ENCODE measurements at places on chromosomes 6 and 20.

GRCh38 chr20:38346247-38346651 is at the start of gene LBP:
LBP (plus strand) TSS chr20:38346482; CDS start chr20:38346517, 35 bp downstream.
- DNase-seq: no peak

DNA sequence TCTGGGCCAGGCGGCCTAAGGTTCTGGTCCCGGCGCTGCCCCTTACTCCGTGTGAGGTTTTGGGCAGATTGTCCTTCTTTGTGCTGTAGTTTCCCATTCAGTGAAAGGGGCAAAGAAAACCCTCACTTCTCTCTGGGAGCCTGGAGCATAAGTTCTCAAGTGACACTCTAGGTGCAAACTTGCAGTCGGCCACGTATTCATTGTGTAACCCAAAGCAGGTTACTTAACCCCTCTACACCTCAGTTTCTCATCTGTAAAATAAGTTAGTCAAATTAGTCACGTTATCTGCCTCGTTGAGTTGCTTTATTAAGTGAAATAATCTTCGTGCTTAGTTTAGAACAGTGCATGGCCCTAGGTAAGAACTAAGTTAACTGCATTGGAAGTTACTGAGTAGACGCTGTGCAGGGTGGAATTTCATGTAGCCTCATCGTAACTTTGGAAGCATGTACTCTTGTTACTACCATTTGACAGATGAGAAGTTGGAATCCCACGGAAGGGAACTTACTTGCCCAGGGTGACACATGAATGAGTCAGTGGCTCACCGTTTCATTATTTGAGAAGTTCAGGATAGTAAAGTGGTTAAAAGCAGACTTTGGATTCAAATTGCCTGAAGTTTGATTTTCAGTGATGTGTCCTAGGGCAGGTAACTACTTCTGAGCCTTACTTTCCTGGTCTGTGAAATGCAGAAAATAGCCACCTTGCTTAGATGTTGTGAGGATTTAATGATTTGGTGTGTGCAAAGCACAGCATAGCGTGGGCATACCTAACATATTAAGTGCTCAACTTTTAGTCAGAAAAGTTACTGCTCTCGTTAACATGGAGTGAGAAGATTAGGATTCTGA is 556 bp upstream of the MROH8 start:
- DNase-seq: no peak

DNA sequence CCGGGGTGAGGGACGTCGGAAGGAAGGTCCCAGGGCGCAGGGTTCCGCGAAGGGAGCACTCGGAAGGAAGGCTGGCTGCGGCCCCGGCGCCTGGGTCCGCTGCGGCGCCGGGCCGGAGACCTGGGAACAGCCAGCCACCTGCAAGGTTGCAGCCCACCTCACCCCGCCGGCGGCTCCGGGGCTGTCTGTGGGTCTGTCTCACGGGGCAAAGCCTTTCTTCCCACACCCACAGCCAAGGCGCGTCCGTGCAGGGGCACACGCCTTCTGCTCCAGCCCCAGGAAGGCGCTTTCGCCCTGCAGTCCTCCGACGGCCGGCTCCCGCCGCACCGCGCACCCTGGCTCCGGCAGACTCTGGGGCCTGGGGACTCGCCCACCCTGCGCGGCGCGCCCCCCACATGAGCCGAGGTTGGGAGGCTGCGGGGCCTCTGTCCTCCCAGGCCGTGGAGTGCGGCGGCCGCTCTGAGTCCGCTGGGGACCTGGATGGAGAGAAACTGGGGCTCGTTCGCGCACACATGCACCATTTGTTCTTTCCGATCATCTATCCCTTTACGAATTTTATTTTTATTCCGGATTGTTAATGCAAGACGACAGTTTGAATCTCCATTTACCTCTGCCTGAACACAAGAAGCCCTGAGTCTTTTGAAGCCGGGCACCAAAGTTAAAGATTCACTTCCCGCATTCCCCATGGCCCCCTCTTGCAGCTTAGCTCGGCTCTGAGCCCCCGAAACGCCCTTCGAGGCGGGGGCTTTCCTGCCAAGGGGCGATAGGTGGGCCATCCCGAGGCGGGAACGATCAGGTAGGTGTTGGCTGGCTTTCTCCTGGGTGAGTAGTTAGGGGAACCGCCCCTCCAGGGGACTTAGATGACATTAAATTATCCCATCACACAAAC is 4.5 kb upstream of the FOXC1 start:
- DNase-seq: no peak

DNA sequence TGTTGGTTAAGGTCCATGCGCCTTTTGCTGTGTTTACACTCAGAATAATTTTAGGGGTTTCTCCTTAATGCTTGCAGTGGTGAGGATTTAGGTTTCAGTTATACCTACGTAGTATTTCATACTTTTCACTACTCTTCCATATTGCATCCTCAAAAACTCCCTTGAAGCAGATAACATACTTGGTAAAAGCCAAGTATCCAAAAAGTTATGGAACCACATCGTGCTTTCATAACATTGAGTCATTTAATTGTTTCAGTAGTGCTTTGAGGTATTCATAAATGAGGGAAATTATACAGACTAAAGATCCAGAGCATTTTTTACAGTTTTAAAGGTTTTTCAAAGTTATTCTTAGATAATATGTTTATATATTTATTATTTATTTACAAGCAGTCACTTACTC is 4.0 kb upstream of the ATXN1 start:
- DNase-seq: no peak

- no peak for DNase-seq
These were observed 33.3 kb upstream of the ARMH2 start for GRCh38 chr6:24831771-24832716.

- DNase-seq: no peak
These were observed 235.2 kb upstream of the PMEPA1 start for GRCh38 chr20:57944988-57945387.

- DNase-seq: no peak
These were observed 106.6 kb upstream of the LRFN2 start for GRCh38 chr6:40693768-40694167.

- no peak for DNase-seq
These were observed 31.8 kb downstream of the KCNK5 start for GRCh38 chr6:39197521-39197920.

DNA sequence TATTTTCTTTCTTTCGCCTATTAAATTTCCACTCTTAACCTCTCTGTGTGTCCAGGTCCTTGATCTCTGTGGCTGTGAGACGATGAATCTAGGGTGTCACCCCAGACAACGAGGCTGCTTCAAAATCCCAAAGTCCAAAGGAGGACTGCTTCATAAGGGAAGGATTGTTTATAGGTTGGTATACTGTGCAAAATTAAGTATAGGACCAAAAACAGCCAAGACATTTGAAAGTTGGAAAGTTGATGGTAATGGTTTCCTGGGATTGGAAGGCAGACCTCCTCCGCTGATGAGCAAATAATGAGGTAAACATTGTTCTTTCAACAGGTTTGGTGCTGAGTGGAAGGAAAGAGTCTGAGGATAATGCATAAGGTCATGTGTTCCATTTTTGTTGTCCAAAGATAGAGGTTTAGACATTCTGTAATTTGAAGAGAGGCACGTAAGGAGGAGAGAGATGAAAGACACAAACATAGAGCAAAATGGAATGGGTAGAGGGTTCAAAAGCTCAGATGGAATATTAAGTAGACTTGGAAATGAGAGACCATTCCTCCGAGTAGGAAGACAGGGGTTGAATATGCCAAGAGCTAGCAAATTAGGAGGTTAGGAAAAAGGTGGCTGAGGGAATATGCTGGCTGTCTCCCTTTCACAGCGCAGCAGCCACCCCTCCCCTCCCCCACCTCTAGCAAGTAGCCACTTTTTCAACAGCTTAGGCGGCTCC is 24.8 kb downstream of the ZNF311 start:
- no peak for DNase-seq

- DNase-seq: no peak
These were observed 216.5 kb upstream of the CST7 start for GRCh38 chr20:24732599-24732998.

DNA sequence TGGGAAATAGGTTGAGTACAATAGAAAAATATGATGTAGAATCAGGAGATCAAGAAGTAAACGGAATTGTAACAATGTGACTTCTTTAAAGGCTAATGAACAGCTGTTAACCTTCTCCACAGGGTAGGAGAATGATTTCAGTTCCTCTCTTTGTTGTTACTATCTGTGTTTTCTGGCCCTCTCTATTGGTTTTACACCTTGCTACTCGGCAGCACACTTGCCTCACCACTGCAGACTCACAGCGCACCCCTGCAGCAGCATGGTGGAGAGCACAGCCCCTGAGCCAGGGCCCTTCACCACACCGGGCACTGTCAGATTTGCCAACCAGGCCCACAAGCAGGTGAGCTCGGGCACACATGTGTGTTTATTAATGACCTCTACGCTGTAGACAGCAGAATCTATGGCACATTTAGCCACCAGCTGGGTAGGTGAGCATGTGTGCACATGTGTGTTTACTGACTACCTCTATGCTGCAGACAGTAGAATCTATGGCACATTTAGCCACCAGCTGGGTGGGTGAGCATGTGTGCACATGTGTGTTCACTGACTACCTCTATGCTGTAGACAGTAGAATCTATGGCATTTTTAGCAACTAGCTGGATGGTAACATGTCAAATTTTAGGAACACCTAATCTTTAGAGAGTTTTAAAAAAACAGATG is 16.8 kb downstream of the SFT2D1 start:
- no peak for DNase-seq

- no peak for DNase-seq
These were observed 203.2 kb upstream of the MAP3K7 start for GRCh38 chr6:90790058-90790457.

DNA sequence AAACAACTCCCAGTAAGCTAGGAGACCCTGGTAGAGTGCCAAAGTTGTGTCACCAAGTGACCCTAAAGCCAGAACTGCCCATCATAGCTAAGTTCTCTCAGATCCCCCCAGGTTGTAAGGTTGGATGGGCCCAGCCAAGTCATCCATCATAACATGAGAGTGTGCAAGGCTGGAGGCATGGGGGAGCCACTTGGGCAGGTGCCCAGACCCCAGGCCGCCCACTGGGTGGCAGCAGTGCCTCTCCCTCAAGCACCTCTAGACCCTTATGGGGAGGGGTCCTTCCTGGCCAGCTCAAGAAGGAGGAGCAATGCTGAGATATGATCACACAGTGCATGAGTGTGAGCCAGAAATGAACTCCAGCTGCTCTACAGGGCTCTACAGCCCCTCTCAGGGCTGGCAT is 154.5 kb downstream of the MYLK4 start:
- no peak for DNase-seq

- DNase-seq: no peak
These were observed 608.4 kb downstream of the EPHA7 start for GRCh38 chr6:92810913-92811312.

DNA sequence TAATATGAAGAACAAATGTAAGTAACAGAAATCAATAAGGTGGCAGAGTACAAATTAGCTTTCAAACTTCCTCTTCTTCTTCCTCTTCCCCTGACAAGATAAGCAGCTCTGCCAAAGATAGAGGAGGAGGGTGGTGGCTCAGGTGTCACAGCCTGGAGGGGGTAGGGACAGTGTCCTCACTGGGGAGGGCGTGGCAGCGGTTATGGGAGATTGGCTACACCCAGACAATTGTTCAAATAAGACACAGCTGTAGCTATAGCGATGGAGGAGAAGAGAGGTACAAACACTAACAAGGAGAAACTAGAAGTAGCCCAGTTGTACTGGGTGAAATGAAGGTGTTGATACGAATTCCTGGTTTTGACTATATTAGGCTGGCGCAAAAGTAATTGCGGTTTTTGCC is 198.5 kb downstream of the TBXT start:
- DNase-seq: no peak

- no peak for DNase-seq
These were observed 102.2 kb upstream of the SASH1 start for GRCh38 chr6:148240461-148240840.

GRCh38 chr20:22744341-22745193 is 160.2 kb upstream of the FOXA2 start:
- DNase-seq: no peak

DNA sequence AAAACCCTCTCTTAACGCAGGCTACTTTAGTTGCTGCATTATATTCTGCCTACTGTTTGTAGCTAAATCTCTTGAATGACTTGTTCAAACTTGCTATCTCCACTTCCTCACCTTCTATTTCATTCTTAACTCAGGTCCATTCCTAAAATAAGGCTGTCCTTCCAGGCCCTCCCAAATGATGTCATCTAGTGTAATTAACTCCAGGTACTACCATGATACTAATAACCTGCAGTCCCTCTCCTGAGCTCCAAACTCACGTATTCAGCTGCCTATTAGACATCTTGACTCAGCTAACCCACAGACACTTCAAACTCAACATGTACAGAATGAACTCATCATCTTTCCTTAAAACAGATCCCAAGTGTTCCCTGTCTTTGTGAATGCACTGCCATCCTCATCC is 10.5 kb upstream of the TOP1 start:
- no peak for DNase-seq

- no peak for DNase-seq
These were observed 42.8 kb downstream of the RREB1 start for GRCh38 chr6:7150381-7151064.

GRCh38 chr6:89098461-89098860 is 17.9 kb downstream of the PNRC1 start:
- DNase-seq: peak; percentile 58

- no peak for DNase-seq
These were observed 554.1 kb downstream of the PRKN start for GRCh38 chr6:162173466-162173865.

DNA sequence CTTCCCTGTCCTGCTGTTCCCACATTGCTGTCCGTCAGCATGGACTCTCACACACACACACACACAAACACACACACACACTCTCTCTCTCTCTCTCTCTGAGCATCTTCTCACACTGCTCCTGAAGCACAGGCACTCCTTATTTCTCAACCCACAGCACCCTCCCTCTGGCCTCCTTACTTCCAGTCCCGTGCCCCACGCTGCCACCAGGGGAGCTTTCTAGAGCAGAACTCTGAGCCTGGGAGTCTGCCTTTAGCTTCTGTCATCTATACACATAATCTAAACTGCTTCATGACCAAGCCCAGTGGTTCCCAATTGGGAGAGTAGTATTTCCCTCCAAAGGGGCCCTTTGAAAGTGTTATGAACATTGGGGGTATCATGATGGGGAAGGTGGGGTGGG is 29.1 kb downstream of the HECA start:
- peak; percentile 27 for DNase-seq

- no peak for DNase-seq
These were observed 46.3 kb upstream of the IYD start for GRCh38 chr6:150322466-150322871.

DNA sequence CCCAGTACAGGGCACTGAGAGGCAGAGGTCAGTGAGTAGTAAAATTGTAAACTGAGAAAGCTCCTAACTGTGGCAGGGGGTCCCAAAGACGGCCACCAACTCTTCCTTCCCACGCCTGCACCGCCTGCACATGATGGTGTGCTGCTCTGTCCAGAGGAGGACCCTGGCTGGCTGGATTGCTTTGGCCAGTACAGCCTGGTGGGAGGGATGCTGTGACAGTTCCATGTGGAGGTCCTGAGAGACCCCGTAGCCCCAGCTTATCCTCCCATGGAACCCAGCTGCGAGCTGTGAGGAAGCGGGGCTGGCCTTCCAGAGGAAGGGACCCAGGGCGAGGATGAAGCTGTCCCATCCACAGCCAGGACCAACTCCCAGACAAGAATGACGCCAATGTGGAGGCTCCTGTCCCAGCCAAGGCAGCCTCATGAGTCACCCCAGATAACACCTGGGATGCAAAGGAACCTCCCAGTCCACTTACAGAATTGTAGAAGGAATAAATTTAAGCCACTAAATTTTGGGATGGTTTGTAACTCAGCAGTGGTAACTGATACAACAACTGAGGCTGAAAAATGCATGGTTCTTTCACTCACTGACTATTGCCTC is 2.0 kb upstream of the ACSS1 start:
- no peak for DNase-seq

GRCh38 chr20:60203451-60203850 is 245.2 kb downstream of the CDH26 start:
- no peak for DNase-seq

Measured in T-helper 1 cell (primary cell).